Stimulated activated naive CD4-positive, alpha-beta T cell (primary cell): ENCODE measurements at places on chromosomes 4 and X.

- no peak for DNase-seq
Measured at GRCh38 chr4:175622887-175623286, 189.2 kb downstream of the GPM6A start.

GRCh38 chr4:147535124-147535523 is 54.2 kb downstream of the EDNRA start:
- no peak for DNase-seq

- DNase-seq = no peak
Measured at GRCh38 chr4:126404549-126404948, 1089.8 kb downstream of the FAT4 start.

DNA sequence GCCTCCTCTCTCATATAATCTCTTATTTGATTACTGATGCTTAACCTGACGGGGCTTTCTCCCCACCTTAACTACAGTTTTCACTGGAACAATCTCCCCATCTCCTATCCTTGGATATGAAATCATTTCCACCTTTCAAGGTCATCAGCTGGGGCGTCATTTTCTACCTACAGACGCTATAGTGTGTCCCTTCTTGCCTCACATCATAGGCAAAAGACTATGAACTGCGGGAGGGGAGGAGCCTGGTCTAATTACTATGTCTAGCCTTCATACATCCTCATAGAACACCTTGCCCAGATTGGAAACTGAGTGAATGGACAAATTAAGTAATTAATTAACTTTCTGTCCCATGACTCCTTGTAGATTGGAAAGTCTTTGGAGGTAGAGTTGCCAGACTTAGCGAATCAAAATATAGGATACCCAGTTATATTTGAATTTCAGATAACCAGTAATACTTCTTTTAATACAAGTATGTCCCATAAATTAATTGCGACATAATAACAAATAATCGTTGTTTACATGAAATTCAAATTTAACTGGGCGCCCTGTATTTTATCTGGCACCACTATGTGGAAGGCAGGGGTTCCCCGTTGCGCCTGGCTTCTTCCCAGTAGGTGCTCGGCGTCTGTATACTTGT is 752 bp upstream of the ATP6AP2 start:
- DNase-seq = no peak

DNA sequence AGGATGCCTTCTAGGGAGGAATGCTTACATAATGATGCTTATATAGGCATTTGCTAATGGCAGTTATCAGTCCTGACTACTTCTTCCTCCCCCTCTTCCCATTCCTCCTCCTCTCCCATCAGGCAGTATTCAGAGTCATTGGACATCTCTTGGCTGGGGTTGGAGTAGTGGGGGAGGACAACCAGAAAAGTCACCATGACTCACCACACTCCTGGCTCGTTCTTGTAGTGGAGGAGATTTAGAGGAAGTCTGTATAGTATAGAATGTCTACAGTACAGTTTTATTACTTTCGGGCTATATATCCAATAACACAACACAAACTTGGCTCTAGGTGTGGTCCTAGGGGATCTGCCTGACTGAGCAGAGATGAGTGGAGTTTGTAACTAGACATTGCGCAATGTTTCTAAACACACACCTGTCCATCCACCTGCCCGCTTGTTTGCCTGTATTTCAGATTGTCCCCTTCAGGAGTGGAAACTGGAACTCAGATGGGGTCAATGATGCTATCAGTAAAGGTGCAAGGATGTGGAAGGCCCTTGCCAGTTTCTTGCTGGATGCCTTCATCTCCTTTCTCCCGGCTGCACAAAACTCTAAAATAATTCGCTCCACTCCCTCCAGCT is 27.9 kb upstream of the KIAA1210 start:
- no peak for DNase-seq

DNA sequence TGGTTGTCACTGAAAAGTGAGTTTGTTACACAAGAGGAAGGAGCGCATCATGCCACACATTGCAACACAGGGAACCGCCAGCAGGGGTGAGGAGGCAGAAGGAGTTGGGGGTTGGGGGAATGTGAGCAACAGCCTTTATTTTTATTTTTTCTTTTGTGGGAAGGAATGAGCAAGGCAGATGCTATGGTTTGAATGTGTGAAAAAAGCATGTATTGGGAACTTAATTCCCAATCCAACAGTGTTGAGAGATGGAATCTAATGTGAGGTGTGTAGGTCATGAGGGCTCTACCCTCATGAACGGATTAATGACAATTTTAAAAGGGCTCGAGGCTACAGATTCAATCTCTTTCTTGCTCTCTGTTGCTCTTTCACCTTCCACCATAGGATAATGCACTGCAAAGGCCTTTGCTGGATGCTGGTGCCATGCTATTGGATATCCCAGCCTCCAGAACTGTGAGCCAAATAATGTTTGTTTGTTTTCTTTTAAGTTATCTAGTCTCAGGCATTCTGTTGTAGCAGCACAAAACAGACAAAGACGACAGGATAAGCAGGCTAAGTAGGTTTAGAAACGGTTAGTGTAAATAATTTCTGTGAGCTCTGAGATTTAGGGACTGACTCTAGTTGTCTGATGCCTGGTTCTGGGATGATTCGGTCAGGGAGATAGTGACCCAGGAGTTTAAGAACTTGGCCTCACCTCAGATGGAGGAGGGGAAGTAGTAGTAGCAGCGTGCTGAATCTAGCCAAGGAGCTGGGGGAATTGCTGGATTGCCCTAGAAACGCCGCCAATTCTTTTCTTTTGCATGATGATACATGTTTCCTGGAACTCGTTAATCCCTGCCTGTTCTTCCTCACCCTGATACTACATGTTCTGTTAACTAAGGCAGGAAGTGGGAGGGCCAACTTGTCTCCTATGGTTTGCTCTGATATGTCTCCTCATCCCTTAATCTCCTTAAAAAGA is 156.6 kb upstream of the CTSO start:
- DNase-seq = no peak

DNA sequence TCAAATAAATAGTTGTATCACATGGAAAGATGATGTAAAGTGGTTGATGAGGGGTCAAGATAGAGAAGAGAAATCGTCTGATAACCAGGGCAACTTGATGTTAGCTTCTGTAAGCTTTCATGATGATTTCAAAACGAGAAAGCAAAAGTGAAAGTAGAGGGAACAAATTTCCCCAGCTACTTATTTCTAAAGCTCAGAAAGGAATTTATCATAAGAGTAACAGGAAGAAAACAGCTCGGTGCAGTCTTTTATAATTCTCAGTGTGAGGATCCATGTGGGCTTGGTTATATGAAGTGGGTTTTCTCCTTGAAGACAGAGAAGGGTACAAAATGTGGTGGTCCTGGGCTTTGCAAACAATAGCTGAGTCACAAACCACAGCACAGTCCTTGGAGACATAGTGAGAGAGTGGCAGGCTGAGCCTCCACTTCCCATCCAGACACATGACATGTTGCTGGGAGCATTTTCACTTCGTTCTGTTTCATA is 32.1 kb upstream of the GLRA2 start:
- DNase-seq = peak; percentile 33

DNA sequence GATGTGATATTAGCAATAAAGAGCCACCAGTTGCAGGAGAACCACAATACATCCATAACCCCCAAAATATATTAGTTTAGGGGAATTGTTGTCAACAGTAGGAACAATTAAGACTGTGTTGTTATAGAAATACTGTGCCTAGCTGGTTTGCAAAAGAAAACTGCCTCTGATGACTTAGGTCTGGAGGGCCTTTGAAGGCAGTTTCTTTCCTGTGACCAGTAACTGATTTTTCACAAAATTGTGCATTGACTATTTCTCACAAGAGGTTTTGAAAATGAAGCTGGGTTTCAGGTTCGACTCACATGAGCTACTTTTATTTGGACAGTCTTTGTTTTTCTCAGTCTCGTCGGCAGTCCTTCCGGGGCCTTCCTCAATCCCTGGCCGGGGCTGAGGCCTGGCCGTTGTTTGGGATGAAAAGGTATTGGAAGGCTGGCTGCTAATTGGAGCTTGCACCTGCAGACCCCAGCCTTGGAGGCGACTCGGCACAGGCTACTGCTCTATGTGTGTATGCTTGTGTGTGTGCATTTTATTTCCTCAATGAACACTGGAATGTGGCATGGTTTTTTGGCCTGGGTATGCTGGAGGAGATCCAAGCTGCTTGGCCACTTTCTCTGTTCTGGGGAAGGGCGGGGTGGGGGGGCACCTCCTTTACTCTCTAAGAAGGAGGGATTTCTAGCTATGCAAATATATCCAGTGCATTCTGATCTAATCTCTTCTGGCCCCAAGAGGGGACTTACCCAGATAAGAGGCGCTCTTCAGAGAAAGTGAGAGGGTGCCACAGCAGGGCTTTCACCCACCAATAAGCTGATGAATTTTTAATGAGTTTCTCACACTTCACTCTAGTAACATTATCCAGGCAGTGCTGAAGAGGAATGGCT is 49.5 kb upstream of the LNX1 start:
- no peak for DNase-seq

DNA sequence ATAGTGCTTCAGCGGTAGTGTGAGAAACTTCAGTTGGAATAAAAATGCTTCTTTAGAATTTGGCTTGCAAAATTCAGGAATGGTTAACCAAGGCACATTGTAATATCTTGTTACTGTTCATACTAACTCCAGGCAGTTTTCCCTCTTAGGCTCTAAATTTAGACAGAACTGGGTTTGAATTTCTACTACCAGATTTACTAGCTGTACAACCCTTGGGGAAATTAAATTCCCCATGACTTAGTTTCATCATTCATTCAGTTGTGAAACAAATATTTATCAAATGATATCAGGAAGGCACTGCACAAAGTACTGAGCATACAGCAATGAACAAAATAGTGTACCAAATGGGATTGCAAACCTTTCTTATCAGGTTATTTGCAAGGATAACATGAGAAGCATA is 135.0 kb upstream of the IL15 start:
- DNase-seq = no peak

DNA sequence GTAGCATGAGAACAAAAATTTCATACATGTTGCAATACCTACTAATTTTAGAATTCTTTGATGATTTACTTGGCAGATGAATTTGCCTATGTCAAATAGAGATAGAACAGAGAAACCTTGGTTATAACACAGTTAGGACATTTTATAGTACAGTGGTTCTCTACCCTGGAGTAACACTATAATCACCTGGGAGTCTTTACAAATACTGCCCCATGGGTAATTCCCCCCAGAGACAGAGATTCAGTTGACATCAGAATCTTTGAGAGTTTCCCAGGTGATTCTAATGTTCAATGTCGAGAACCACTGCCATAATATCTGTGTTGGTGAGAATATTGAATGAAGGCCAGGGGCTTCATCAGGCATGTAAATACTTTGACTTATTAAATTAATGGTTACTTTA is 401.3 kb upstream of the NDST4 start:
- DNase-seq = no peak

GRCh38 chr4:143438710-143439109 is 74.8 kb upstream of the SMARCA5 start:
- no peak for DNase-seq

- DNase-seq = no peak
Measured at GRCh38 chrX:16089086-16089485, 34.3 kb upstream of the GRPR start.

DNA sequence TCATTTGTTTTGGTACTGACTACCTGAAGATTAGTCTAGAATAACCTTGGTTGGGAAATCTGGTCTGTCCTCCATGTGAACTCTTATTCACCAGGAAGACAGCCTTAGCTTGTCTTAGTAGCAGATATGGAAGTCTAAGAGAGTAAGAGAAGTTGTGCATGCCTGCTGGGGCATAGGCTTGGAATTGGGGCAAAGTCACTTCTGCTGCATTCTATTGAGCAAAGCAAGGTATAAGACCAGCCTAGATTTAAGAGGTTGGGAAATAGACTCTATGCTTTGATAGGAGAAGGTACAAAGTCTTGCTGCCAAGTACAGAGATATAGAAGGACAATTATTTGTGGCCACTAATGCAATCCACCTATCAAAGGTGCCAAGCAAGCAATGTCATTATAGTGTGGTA is 464.0 kb upstream of the BOD1L1 start:
- no peak for DNase-seq

DNA sequence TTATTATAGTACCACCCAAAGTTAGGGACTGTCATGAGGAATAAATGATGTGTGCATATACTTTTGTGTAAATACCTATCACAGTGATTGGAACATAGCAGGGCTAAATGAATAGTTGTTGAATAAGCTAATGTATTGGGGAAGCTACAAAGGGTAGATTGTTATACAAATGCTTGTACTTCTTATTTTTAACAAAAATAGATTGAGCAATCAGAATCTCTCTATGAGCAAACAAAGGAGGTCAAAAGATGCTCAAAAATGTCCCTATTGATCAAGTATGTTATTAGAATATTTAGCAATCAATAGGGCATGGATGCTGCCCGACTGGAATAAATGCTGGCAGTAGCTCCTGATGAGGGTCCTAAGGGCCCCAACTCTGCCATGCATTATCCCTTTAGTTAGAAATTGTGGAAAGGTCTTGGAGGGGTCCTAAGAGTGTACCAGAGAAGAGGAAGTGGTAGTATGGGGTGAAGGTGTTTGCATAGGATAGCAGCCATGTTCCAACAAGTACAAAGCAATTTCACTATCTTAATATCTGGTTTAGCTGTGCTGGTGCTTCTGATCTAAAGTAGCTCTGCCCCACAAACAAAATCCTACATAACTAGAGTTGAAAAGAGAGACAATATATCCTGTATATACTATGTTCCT is 33.1 kb upstream of the TAPT1 start:
- no peak for DNase-seq

- peak; percentile 14 for DNase-seq
Measured at GRCh38 chr4:104491481-104492182, 3.1 kb downstream of the CXXC4 start.

DNA sequence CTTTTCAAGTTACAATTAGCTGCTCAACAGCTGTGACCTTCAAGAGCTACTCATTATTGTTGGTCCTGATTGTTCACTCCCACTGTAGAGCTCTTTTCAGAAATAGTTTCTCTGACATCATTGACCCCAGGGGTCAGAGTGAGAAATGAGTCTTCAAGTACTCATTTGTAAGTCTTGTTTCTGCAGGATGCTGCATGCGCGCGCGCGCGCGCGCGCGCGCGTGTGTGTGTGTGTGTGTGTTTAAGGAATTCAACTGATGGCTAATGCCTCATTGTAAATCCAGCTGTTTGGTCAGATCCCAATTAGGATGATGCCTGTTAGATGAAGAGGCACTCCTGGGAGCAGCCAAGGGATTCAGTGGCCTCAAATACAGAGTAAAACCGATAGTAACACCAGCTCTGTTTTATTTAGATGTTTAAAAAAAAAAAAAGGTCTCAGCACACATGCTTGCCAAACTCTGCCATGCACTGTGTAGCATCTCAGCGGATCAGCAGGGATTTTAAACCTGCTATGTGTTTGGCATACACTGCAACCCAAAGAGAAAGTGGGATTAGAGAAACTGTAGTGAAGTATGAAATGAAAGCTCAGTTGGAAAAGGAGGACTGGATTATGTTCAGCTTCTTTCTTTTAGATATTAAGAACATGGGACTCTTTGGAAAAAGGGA is 332.3 kb downstream of the ADGRL3 start:
- no peak for DNase-seq
